ENCODE measurements at places on chromosomes 12 and 14.

- no peak for DNase-seq
Measured at GRCh38 chr12:108475396-108475795, 39.7 kb upstream of the FICD start.

GRCh38 chr14:55926007-55926406 lies 192.2 kb upstream of the PELI2 start:
- no peak for DNase-seq

DNA sequence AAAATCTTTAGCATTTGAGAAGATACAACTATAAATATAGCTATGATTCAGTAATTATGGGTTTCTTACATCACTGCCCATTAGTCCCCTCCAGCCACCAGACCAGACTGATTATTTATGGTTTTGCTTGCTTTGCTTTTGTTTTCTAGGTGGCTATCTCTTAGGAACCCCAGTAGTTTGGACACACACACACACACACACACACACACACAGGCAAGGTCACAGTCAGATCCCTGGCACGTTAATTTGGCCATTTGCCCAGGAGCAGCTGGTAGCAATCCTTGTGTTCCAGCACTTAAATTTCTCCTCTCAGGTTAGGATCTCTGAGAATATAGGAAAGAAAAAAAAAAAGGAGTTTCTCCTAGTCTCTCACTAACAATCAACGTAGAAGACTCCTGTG lies 90.2 kb upstream of the RESF1 start:
- DNase-seq, result no peak

- DNase-seq, result no peak
Measured at GRCh38 chr14:28344381-28344780, 422.2 kb upstream of the FOXG1 start.

- DNase-seq, result no peak
Measured at GRCh38 chr14:81093651-81094050, 127.1 kb downstream of the GTF2A1 start.

All from erythroblast (primary cell).